Ascending aorta (tissue), 2 donors: ENCODE measurements at places on chromosomes 11 and 22.
A peak's percentile ranks its signal among the peaks of the same experiment; 100 is the strongest.

DNA sequence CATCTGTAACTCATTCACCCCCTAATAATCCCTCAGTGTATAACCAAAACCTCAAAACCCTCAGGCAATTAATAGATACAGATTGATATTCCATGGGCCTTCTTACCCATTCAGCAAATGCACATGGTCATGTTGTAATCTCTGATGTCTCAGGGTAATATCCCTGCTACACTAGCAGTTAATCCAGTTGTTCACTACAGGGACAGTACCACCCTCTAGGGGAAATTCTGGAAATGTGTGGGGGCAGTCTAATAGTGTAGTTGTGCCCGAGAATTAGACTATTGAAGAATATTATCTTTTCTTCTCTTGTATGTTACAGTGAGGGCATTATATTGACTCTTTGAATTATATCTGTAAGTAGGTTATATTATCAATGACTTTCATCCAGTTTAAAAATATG, 175.4 kb downstream of the CWF19L2 start:
- no peak overlapping the region for H3K27ac ChIP-seq
- no peaks in the 10 kb centered on the region for H3K27me3 ChIP-seq

DNA sequence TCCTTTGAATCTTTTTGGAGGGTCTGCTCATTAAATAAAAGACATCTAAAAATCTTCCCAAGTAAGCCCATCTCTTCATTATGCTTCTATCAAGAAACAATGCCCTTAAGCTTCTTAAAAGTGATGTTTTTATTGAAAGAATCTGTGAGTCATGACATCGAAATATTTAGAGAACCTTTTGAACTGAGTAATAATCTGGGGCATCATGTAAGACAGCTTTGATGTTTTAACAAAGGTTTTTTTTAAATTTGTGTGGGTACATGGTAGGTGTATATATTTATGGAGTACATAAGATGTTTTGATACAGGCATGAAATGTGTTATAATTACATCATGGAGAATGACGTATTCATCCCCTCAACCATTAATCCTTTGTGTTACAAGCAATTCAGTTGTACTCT, 46.8 kb downstream of the PLAAT5 start:
- no peaks in the 10 kb centered on the region for H3K27me3 ChIP-seq
- no peak for DNase-seq
- no peak overlapping the region for H3K27ac ChIP-seq
- no peak overlapping the region for H3K4me3 ChIP-seq
- H3K36me3 ChIP-seq: no peaks in the 10 kb centered on the region
- no peaks in the 10 kb centered on the region for H3K4me1 ChIP-seq

GRCh38 chr11:67372993-67373647, at the start of gene CLCF1:
CLCF1 (minus strand) TSS chr11:67373598; CDS start chr11:67373539, 59 bp downstream.
- H3K27me3 ChIP-seq: no peaks in the 10 kb centered on the region
- no peaks in the 10 kb centered on the region for H3K4me1 ChIP-seq
- no peak for DNase-seq
- peak within 1 kb of the TSS; percentile 97 for H3K4me3 ChIP-seq
- H3K27ac ChIP-seq: peak within 1 kb of the TSS; percentile 97
- H3K36me3 ChIP-seq: no peaks in the 10 kb centered on the region

- no peaks in the 10 kb centered on the region for H3K4me1 ChIP-seq
- H3K27me3 ChIP-seq: no peaks in the 10 kb centered on the region
- no peaks in the 10 kb centered on the region for H3K36me3 ChIP-seq
- H3K27ac ChIP-seq: no peak overlapping the region
Measured at GRCh38 chr11:67662142-67662834, 11.8 kb upstream of the ACY3 start.

DNA sequence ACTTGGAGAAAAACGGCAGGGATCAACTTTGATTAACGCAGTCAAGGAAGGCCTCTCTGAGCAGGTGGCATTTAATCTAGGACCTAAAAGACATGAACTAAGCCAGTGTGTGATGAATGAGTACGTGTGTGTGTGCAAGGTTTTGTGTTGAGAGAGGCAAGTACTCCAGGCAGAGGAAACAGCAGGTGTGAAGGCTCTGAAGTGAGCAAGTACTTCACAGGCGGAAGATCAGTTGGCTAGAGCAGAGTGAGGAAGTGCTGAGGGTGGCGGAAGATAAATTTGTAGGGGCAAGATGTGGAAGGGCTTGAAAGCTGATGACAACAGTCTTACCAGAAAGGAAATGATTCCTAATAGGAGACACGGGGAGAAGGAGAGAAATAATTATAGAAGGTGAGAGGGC, 6.8 kb downstream of the APIP start:
- H3K36me3 ChIP-seq: no peaks in the 10 kb centered on the region
- DNase-seq: no peak
- no peak overlapping the region for H3K4me3 ChIP-seq
- H3K27ac ChIP-seq: no peak overlapping the region
- no peaks in the 10 kb centered on the region for H3K27me3 ChIP-seq

- H3K27me3 ChIP-seq: no peaks in the 10 kb centered on the region
- no peak overlapping the region for H3K27ac ChIP-seq
- DNase-seq: no peak
- H3K4me1 ChIP-seq: no peaks in the 10 kb centered on the region
- H3K36me3 ChIP-seq: peaks cover 55% of the 10 kb centered on the region
- H3K4me3 ChIP-seq: no peak overlapping the region
Measured at GRCh38 chr22:41256254-41257253, 15.8 kb upstream of the CHADL start.

DNA sequence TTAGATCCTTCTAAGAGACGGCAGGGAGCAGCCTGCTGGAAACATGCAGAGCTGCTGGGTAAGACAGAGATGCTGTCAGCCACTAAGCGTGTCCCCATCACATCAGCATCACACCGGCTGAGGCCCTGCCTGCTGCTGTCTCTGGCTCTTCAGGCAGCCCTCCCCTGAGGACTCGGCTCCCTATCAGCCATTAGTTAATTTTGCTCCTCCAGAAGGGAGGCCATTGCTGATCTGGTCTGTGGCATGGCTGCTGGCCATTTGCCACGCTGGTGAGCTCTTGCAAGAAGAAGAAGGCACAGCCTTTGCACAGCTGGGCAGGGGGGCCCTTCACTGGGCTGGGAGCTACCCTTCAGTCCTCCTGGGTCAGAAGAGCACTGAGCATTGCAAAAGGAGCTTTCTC, 131.2 kb upstream of the PARVA start:
- H3K27ac ChIP-seq: peak overlapping the region; percentile 94
- H3K4me3 ChIP-seq: no peak overlapping the region
- no peak for DNase-seq
- H3K4me1 ChIP-seq: peaks cover 44% of the 10 kb centered on the region
- H3K36me3 ChIP-seq: peaks cover 72% of the 10 kb centered on the region

DNA sequence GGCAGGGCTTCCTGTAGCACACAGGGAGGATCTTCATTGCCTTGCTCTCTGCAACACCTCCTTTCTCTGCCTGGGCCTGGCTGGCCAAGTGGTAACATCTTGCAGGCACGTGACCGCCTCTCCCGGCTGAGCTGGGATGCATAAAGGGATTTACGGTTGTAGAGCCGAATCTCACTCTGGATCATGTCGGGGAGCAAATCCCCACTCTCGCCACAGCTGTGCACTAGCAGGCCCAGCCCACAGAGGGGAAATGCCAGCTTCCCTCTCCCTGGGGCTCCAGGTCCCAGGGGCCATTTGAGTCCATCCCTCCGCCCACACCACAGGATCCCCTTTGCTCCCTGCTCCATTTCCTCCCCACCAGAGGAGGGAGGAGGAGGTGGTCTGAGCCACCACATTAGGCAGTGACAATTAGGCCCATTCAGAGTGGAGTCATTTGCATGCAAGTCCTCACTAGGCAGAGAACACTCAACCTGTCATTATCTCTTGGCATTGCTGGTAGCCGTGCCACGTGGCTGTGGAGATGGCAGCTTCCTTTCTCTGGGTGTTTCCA, 196.7 kb downstream of the DSCAML1 start:
- H3K4me3 ChIP-seq: no peak overlapping the region
- no peak overlapping the region for H3K27ac ChIP-seq
- DNase-seq: no peak
- H3K36me3 ChIP-seq: no peaks in the 10 kb centered on the region
- H3K27me3 ChIP-seq: no peaks in the 10 kb centered on the region

- H3K27me3 ChIP-seq: no peaks in the 10 kb centered on the region
- no peaks in the 10 kb centered on the region for H3K4me1 ChIP-seq
- H3K4me3 ChIP-seq: no peak overlapping the region
- peak overlapping the region; percentile 76 for H3K27ac ChIP-seq
Measured at GRCh38 chr11:10309163-10310093, 4.6 kb downstream of the ADM start.

DNA sequence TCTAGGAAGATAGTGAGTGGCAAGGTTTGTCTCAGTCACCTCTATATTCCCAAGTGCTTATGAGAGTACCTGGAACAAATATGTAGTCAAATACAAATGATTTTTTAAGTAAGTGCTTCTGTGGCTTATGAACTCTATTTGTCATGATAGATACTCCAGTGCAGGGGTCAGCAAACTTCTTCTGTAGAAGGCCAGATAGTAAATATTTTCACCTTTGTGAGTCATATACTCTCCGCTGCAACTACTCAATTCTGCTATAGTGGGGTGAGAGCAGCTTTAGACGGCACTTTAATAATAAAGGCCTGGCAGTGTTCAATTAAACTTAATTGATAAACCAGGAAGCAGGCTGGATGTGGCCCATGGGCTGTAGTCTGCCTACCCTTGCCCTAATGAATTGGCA, 12.4 kb upstream of the CCDC34 start:
- H3K27me3 ChIP-seq: no peaks in the 10 kb centered on the region
- no peaks in the 10 kb centered on the region for H3K4me1 ChIP-seq
- H3K36me3 ChIP-seq: peaks cover 22% of the 10 kb centered on the region
- no peak overlapping the region for H3K4me3 ChIP-seq
- no peak overlapping the region for H3K27ac ChIP-seq

GRCh38 chr22:31122196-31122531, 602 bp upstream of the INPP5J start:
- no peaks in the 10 kb centered on the region for H3K27me3 ChIP-seq
- peak overlapping the region; percentile 59 for H3K4me3 ChIP-seq
- H3K27ac ChIP-seq: no peak overlapping the region
- no peaks in the 10 kb centered on the region for H3K36me3 ChIP-seq

- no peak overlapping the region for H3K27ac ChIP-seq
- no peaks in the 10 kb centered on the region for H3K4me1 ChIP-seq
- no peak for DNase-seq
- no peaks in the 10 kb centered on the region for H3K36me3 ChIP-seq
Measured at GRCh38 chr11:44793350-44794090, 66.8 kb downstream of the TSPAN18 start.

GRCh38 chr22:49775867-49776511, 51.7 kb downstream of the BRD1 start:
- peaks cover 47% of the 10 kb centered on the region for H3K36me3 ChIP-seq
- H3K4me1 ChIP-seq: no peaks in the 10 kb centered on the region
- no peak overlapping the region for H3K4me3 ChIP-seq
- DNase-seq: no peak
- H3K27ac ChIP-seq: no peak overlapping the region

GRCh38 chr11:861105-861479, 18.4 kb downstream of the TSPAN4 start:
- H3K27me3 ChIP-seq: no peaks in the 10 kb centered on the region
- no peak overlapping the region for H3K4me3 ChIP-seq
- peaks cover 35% of the 10 kb centered on the region for H3K36me3 ChIP-seq
- H3K27ac ChIP-seq: no peak overlapping the region

GRCh38 chr11:64391839-64392238, 32.9 kb downstream of the RPS6KA4 start:
- DNase-seq: no peak
- no peak overlapping the region for H3K27ac ChIP-seq
- peaks cover 4% of the 10 kb centered on the region for H3K4me1 ChIP-seq
- no peaks in the 10 kb centered on the region for H3K27me3 ChIP-seq

DNA sequence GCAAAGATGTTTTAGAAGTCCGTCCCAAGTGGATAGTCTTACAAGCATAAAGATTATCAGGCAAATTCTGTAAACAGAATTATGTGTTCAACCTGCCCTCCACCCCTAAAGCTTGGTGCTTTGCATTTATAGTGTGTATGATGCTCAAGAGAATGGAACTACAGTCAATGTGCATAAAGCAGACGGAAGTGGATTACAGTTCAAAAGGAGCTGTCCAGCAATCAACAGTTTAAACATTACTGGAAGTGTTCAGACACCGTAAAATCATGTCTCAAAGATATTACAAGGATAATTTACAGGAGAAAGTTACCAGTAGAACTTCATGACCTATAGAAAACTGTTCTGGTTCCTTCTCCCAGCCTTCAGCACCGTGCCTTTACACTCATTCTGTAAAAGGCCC, 1.0 kb downstream of the RIC3 start:
- H3K27me3 ChIP-seq: no peaks in the 10 kb centered on the region
- H3K27ac ChIP-seq: no peak overlapping the region
- H3K36me3 ChIP-seq: no peaks in the 10 kb centered on the region
- no peaks in the 10 kb centered on the region for H3K4me1 ChIP-seq
- DNase-seq: no peak
- peak overlapping the region; percentile 82 for H3K4me3 ChIP-seq

GRCh38 chr22:24550028-24550901, 4.7 kb downstream of the GUCD1 start:
- no peaks in the 10 kb centered on the region for H3K27me3 ChIP-seq
- H3K4me1 ChIP-seq: peaks cover 9% of the 10 kb centered on the region
- no peak overlapping the region for H3K27ac ChIP-seq
- DNase-seq: no peak
- H3K36me3 ChIP-seq: peaks cover 24% of the 10 kb centered on the region

- peaks cover 19% of the 10 kb centered on the region for H3K36me3 ChIP-seq
- peak overlapping the region; percentile 35 for H3K27ac ChIP-seq
- no peak overlapping the region for H3K4me3 ChIP-seq
- no peak for DNase-seq
Measured at GRCh38 chr11:65639623-65640482, 2.0 kb downstream of the SIPA1 start.

DNA sequence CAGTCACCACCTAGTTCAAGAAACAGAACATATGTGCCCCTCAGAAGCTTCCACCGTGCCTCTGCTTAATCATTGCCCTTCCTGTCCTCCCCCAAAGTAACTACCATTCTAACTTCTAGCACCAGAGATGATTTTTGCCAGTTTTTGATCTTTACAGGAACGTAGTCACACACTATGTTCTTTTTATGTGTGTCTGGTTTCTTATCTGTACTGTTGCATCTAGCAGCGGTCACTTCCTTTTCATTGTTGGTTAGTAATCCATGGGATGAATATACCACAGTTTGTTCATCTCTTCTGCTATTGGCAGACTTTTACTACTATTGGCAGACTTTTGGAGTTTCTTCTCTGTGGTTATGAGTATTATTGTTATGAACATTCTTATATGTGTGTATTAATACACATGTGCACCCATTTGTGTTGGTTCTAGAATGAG, 34.6 kb downstream of the SPECC1L start:
- peaks cover 16% of the 10 kb centered on the region for H3K4me1 ChIP-seq
- no peaks in the 10 kb centered on the region for H3K27me3 ChIP-seq
- no peak overlapping the region for H3K4me3 ChIP-seq
- no peak for DNase-seq

DNA sequence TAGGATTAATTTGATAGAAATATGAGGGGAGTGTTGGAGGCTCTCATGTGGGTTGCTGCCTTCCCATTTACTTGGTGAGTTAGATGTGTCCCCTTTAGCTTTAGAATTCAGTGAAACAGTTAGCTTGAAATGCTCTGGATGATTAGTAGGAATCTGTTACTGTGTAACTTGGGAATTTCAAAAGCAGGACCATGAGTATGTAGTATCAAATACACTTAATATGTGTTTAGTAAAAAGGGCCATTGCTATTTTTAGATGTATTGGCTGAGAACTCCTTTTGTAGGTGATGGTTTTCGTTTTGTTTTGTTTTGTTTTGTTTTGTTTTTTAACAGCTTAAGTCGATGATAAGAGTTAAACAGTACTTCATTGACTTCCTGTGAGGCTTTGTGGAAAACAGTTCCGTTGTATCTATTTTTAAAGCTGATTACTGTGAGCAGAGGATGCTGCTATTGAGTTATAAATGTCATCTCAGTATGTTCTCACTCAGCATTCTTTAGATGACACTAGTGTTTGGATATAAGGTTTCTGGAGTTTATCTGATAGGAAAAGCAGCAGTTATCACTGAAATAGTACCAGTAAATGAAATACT, 53.5 kb downstream of the MCAM start:
- H3K27ac ChIP-seq: no peak overlapping the region
- H3K36me3 ChIP-seq: no peaks in the 10 kb centered on the region
- no peaks in the 10 kb centered on the region for H3K27me3 ChIP-seq
- H3K4me3 ChIP-seq: no peak overlapping the region
